ENCODE measurements at places on chromosomes 7 and 10.

GRCh38 chr10:117830787-117831212 is 215.9 kb downstream of the RAB11FIP2 start:
- peak; percentile 4 for DNase-seq

DNA sequence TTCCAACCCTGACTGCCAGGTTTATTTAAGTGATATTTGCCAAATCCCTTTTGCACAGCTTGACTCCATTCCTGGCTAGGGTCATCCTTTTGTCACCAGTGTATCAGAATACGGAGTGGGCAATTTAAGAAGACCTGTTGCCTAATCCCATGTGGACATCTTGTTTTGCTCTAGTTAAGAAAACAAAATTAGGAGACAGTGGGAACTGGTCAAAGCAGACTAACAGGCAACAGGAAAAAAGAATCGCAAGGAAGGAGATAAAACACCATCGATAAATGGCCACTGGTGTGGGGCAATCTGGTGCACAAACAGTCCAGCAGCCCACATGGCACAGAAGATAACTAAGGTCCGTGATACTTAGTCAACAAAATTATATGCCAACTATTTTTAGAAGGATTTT is 21.4 kb downstream of the KDM7A start:
- DNase-seq, result no peak

DNA sequence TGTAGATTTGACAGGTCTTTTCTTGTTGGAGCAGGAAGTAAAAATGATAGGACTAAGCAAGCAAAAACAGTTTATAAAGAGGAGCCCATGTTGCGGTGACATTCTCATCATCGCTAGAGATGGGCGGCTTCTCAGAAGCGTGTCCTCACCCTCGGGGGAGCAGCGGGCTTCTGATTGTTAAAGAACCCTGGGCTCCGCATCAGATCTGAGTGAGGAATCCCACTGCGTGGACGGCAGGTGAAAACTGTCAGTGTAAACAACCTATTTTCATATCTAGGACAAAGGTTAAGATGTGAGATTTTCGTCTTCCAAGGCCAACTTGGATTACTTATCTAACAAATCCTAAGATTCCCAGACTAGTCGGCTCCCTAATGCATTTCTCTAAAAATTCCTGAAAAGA is 177.6 kb downstream of the ADARB2 start:
- DNase-seq, result no peak

DNA sequence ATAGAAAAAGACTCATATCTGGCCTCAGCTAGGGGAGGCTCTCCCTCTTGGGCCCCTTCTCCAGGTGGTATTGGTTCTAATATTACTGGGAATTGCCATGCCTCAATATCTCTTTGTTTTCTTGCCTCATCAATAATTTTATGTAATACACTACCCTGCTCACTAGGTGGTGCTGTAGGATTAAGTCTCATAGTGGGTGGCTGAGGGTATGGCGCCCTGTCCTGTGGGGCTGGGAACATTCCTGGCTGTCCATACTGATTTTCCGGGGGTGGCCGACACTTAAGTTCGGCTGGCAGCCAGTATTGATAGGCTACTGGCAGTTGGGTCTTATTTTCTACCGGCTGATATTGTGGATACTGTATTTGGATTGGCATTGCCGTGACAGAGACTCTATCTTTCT is 9.0 kb upstream of the TAS2R3 start:
- DNase-seq, result no peak

- no peak for DNase-seq
Measured at GRCh38 chr7:44521347-44522095, 19.6 kb downstream of the NPC1L1 start.

GRCh38 chr10:96236090-96236478 is 35.3 kb downstream of the BLNK start:
- no peak for DNase-seq

DNA sequence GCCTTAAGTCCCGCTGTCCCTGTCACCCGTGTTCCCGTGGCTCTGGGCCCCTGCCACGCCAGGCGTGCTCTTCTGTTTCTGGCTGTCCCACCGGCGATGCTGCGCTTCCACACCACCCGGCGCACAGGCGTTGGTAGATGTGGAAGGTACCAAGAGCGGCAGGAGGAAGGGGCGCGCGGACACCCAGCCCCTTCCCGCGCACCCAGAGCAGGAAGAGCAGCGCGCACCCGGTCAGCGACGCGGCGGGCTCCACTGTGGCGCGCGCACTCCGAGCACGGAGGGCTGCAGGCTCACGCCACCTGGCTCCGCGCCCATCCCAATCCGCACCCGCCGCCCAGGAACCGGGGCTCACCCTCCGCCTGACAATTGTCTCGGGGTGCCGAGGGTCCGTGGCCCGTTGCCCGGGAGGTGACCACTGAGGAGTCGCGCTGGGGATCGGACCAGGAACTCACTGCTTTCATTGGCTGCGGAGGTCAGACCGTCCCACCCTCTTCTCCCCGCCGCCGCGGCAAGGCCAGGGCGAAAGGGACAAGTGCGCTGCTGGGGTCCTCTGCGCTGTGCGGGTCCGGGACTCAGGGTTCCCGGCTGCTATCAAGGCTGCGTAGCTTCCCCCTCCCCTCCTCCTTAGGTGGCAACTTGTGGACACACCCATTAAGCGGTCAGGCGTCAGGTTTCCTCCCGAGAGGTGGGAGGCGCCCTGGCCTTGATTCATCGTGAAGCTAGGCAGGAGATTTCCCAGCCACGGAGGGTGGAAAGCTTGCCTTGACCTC is 121.6 kb upstream of the ZNF92 start:
- DNase-seq, result peak; percentile 15

- DNase-seq, result peak; percentile 60
Measured at GRCh38 chr10:80530251-80530650, 7.5 kb upstream of the SH2D4B start.

DNA sequence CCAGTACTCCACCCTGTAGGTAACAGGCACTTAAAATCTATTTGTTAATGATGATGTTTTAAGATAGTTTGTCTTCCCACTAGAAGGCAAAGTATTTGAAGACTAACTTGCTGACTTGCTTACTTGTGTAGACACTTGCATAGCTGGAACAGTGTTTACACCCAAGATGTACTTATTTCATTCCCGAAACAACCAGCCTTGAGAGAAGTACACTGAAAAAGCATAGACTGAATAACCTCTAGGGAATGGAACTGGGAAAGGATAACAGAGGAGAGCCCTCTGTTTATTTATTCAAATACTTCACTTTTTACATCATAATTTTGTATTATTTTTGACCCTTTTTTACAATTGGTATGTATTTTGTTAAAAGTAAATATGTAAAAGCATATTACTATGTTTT is 33.1 kb upstream of the TMEM26 start:
- DNase-seq, result no peak

DNA sequence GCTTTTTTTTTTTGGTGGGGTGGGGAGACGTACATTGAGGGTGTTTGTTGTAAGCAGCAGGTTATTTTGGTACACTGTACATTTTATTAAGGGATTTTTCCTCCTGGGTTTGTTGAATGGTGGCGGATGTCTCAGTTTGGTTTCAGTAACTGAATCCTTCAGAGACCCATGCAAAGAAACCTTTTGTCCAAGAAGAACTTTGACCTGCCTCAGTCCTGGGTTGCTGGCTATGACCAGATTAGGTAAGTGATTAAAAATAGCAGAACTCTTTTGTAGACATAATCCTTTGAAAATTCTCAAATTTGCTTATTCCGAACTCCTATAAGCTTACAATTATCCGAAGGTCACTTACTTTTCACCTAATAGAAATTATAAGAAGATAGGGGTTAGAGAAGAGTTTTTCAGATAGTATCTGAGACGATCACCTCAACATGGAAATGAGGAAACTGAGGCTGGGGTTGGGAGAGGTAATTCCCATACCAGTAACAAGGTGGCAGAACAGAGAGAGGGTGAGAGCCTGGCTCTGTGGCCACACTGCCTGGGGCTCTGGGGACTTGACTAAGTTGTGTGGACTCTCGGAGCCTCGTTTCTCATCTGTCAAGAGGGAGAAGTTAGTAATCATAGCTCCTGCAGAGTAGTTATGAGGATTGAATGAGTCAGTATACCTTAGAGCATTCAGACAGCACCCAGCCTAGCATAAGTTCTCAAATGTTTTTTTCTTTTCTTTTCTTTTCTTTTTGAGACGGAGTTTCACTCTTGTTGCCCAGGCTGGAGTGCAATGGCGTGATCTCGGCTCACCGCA is 87.4 kb downstream of the CCNY start:
- no peak for DNase-seq

DNA sequence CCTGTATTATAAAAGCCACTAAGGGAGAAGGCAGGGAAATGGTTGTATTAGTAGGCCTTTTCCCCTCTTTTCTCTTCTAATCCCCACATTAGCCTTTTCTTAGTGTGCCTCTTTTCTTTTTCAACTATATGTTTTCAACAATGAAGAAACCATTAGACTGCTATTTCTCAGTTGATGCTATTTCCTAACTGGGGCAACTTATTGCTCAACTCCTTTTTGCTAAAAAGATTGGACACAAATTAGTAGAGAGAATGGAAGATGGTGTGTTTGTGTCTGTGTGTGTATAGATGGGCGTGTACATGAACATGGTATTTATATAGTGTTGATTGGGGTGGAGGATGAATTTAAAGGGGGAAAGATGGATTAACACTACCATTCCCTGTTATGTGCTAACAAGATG is 28.4 kb downstream of the TBC1D12 start:
- DNase-seq, result no peak

DNA sequence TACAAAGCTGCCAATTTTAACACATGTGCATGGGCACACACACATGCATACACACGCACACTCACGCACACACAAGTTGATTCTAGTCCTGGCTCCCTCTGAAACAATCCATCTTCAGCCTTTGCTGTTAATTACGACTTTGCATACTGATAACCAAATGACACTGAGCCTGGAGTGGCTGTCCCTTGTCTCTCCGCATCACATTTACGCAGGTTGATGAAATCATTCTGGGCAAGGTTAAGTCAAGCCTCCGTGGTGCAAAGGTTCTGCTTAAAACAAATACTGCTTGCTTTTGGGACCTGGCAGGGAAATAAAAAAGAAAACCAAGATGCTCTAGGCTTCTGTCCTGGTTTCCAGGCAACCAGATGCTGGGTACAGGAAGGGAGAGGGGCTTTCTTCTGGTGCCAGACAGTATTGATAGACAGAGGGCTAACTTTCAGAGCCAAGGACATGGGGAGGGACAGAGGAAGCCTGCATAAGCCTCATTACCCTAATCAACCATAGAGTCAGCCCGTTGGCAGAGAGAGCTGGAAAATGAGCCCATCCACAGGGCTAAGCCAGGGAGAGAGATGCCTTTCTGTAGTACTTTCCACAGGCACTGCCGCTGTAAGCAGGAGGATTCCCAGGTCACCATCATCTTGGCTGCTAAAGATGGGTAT is 233.0 kb downstream of the WDR11 start:
- no peak for DNase-seq

DNA sequence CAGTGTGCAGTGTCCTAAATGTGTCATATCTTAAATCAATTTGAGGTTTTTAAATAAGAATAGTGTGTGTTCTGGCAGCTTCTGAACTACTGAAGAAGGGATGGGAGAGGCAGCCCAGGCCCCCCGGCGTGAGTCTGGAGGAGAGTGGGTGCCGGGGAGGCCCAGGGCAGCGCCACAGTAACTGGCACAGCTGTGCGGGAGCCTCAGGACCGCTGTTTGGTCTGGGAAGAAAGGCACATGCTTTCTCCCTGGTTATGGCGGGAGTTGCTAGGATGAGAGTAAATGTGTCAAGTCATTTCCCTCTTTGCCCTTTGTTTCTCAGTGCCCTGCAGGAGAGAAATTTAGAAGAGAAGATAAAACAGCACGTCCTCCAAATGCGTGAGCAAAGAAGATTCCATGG is 31.9 kb upstream of the PWWP2B start:
- no peak for DNase-seq

- no peak for DNase-seq
Measured at GRCh38 chr7:1844951-1845390, 174.9 kb downstream of the ELFN1 start.

- no peak for DNase-seq
Measured at GRCh38 chr7:106108991-106109390, 3.1 kb downstream of the SYPL1 start.

DNA sequence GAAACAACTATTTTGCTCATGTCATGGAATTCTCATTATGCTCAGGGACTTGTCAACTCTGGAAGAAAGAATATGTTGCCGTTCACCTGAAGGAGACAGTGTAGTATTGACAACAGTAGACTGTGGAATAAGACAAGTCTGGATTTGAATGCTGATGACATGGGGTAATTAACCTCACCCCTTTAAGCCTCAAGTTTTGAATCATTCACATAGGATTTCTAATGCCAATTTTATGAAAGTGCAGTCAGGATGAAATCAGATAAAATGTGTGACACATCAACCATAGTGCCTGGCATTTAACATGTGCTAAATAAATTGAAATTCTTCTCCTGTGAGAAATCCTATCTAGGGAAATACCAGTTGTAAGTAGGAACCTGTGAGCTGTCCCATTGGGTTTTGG is 305.8 kb downstream of the KIF20B start:
- DNase-seq, result no peak
